ENCODE measurements at places on chromosomes 3 and 15. TPM values are rescaled to one million over a fixed set of nuclear protein-coding genes. Genes with fewer than 3 reads are reported as not detected.

C3orf52 gene
- 2.1 TPM for total RNA-seq

ADAMTS17 gene
- 7.3 TPM for total RNA-seq

WDR72 gene
- total RNA-seq, result not detected

DNASE1L3 gene
- total RNA-seq, result not detected

ERICH6 gene
- total RNA-seq, result 0.23 TPM

GOLGA8S gene
- 1.2 TPM for total RNA-seq

RHOV gene
- not detected for total RNA-seq

CMTM7 gene
- 49.0 TPM for total RNA-seq

GRCh38 chr3:40329071-40329470, 19.6 kb downstream of the EIF1B start:
- no peak for DNase-seq
- H3K36me3 ChIP-seq, result no peaks in the 10 kb centered on the region
- H3K27ac ChIP-seq, result no peak overlapping the region
- peaks cover 4% of the 10 kb centered on the region for H3K4me1 ChIP-seq

DNA sequence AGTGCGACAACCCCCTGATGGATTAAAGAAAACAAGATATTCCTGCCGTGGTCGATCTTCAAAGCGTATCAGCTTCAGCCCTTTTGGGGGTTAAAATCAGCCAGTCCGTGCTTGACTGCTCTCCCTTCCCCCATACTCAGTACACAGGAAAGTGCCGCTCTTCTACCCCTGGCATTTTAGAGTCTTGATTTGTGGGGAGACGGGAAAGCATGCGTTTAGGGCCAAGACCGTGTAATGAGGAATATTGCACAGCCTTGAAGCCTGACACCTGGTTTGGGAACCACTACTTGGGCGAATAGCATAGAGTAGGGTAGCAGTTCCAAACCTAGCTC, 540 bp upstream of the EDC3 start:
- no peak for DNase-seq
- peaks cover 29% of the 10 kb centered on the region for H3K4me1 ChIP-seq
- peak overlapping the region; percentile 100 for H3K4me3 ChIP-seq

DNA sequence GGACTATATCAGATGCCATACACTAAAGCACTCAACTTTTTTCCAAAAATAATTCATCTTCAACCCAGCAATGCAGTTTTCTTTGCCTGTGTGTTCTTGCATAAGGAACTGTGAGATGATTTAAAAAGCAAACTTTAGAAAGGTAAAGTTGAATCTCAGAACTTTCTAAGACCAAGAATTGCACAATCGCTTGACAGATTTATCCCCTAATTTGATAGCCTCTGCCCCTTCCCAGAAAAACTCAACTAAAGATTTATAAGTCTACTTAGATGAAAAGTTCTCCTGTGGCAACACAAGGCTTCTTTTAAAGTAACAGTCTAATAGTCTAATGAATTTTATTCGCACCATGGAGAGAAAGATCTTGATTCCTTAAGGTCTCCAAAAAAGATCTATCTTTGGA, 259.3 kb downstream of the MAGI1 start:
- H3K36me3 ChIP-seq, result no peaks in the 10 kb centered on the region
- H3K27ac ChIP-seq, result no peak overlapping the region
- no peaks in the 10 kb centered on the region for H3K4me1 ChIP-seq
- no peaks in the 10 kb centered on the region for H3K27me3 ChIP-seq
- H3K4me3 ChIP-seq, result no peak overlapping the region
- no peak for DNase-seq

DNA sequence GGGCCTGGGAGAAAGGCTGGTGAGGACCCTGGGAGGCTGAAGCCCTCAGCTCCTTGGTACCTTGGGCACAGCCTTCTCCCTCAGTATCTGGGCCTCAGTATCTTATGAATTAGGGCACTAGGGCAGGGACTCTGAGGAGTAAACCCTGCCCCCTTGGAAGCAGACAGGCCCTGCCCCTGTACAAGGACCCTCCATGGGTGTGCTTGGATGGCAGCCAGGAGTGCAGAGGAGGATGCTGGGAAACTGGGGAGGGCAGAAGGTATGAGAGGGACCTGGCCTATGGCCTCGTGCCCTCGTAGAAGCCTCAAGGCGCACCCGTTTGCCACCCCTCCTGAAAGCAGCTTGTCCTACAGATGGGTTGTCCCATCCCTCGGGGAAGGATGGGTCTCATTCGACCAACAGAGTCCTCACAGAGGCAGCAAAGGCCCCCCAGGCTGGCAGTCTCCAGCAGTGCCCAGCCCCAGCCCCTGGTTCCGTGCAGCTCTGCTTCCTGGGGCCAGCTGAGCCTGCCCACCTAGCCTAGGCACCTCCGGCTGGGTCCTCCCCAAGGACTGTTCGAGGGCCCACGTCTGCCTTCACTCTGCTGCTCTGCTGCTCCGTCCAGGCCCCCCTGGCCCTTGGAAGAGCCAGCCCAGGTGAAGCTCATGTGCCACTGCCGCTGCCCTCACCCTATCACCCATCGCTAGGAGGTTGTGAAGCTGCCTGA, 15.3 kb upstream of the SEMA3F start:
- H3K4me3 ChIP-seq, result no peak overlapping the region
- no peaks in the 10 kb centered on the region for H3K27me3 ChIP-seq
- DNase-seq, result no peak
- no peak overlapping the region for H3K27ac ChIP-seq
- no peaks in the 10 kb centered on the region for H3K36me3 ChIP-seq
- H3K4me1 ChIP-seq, result peaks cover 9% of the 10 kb centered on the region

DNA sequence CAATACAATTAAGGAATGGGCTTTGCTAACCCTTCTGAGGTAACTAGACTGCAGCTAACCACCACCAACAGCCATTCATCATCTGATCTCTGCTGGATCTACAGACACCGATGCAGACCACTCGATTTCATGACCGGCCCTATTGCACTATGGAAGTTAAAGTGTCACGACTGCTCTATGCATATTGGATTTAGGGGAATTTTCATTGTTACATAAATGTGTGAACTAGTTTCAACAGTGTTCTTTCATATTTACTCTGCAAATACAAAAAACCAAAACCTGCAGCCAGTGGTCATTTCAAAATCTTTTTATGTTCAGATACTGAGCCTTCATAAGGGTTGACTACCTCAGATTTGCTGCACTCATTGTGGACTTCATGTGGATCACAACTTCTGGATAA, 14.5 kb downstream of the CDV3 start:
- H3K27me3 ChIP-seq, result no peaks in the 10 kb centered on the region
- peaks cover 35% of the 10 kb centered on the region for H3K36me3 ChIP-seq
- H3K4me3 ChIP-seq, result no peak overlapping the region
- no peak overlapping the region for H3K27ac ChIP-seq
- no peak for DNase-seq

GRCh38 chr3:50890688-50891344, 216.1 kb downstream of the DOCK3 start:
- H3K27me3 ChIP-seq, result peaks cover 7% of the 10 kb centered on the region
- no peaks in the 10 kb centered on the region for H3K4me1 ChIP-seq
- peaks cover 2% of the 10 kb centered on the region for H3K36me3 ChIP-seq
- DNase-seq, result no peak

DNA sequence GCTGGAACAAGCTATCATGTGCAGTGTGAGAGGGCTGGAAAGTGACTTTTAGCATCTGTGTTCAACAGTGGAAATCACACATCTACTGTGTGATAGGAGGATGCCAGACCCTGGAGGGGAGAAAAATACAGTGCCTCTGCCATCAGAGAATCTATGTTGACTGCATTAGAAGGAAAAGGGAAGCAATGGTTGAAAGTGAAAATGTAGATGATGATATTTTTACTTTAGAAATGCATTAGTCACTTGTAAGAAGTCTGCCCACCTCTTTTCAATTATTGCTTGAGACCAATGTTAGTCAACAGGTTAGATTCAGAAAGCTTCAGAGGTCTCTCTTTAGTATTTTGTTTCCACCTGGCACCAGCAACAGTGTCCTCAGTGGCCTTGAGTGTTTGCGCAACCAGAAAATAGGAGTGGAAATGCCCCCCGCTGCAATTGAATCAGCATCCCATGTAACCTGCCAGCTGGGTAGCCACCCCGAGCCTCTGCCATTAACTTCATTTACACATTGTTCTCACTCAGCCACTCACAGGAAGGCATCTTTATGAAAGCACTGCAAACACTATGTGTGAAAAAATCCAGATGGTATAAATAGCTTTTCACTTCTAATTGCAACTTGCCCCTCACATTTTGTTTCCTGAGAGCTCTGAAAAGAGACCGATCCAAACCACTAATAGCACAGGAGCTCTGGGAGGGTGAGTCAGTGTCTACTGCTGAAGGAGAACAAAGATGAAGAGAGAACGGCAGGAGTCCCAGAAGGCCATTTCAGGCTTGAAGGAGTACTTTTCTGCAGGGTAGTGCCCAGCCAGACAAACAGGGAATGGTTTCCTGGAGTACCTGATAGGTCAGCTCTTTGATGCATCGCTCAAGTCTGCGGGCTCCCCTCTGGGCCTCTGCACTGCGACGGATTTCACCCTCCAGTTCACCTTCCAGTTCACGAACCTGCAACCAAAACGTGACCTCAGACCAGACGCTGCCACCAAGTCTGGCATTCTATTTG, 92.1 kb downstream of the HHLA2 start:
- no peak overlapping the region for H3K4me3 ChIP-seq
- H3K27ac ChIP-seq, result no peak overlapping the region
- peaks cover 22% of the 10 kb centered on the region for H3K4me1 ChIP-seq
- DNase-seq, result no peak
- peaks cover 3% of the 10 kb centered on the region for H3K27me3 ChIP-seq

DNA sequence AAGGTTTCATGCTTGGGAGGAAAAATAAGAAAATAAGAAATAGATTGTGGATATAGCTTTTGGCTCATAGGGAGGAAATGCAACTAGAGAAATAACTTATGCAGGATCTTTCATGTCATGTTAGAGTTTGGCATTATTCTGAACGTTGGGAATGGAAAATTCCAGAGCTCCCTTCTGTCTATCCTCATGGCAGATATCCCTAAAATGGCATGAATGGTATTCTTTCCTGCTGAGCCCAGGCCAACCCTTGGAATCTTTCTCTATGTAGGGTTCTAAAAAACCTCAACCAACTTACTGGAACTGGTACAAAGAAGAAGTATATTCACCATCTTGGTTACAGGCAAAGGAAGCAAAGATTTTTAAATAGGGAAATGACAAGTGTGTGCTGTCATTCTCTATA, 212.5 kb downstream of the CHST2 start:
- no peak overlapping the region for H3K4me3 ChIP-seq
- DNase-seq, result no peak
- peaks cover 1% of the 10 kb centered on the region for H3K36me3 ChIP-seq
- peaks cover 2% of the 10 kb centered on the region for H3K4me1 ChIP-seq
- H3K27me3 ChIP-seq, result no peaks in the 10 kb centered on the region

DNA sequence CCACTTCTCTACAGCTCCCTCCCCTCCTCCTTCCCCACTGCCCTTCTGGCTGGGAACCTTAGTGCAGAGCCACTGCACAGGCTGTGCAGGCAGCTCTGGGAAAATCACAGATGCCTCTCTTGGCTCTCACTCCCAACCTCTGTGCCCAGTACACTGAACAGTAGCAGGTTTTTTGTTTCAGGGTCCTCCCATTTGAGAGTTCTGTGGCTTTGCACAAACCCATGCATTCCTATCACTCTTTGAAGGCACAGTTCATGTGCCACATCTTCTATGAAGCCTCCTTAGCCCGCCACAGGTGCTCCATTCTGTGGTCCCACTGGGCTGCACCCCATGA, 103.9 kb downstream of the SNRK start:
- peak overlapping the region; percentile 45 for H3K4me3 ChIP-seq
- H3K27ac ChIP-seq, result peak overlapping the region; percentile 88
- H3K36me3 ChIP-seq, result peaks cover 8% of the 10 kb centered on the region
- DNase-seq, result no peak
- peaks cover 30% of the 10 kb centered on the region for H3K4me1 ChIP-seq

GRCh38 chr3:11624161-11624560, 19.6 kb downstream of the VGLL4 start:
- H3K27me3 ChIP-seq, result no peaks in the 10 kb centered on the region
- peak overlapping the region; percentile 78 for H3K27ac ChIP-seq
- H3K36me3 ChIP-seq, result peaks cover 25% of the 10 kb centered on the region
- H3K4me3 ChIP-seq, result peak overlapping the region; percentile 69

DNA sequence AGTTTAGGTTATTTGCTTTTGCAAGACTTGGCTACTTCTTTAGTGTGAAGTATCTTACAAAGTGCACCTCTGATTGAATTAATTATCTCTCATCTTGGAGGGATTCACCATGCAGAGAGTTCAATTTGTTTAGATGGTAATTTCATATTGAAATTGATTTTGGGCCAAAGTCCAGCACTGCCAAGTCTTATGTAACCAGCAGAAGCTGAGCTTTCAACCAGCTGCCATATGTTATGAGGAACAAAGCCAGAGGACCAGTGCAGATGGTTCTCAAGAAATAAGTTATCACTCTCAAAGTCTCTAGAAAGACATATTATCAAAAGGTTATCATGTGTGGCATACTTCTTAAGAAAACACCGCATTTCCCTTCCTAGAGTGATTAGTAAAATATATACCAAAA, 29.0 kb downstream of the ABHD6 start:
- H3K4me1 ChIP-seq, result no peaks in the 10 kb centered on the region
- no peak for DNase-seq

DNA sequence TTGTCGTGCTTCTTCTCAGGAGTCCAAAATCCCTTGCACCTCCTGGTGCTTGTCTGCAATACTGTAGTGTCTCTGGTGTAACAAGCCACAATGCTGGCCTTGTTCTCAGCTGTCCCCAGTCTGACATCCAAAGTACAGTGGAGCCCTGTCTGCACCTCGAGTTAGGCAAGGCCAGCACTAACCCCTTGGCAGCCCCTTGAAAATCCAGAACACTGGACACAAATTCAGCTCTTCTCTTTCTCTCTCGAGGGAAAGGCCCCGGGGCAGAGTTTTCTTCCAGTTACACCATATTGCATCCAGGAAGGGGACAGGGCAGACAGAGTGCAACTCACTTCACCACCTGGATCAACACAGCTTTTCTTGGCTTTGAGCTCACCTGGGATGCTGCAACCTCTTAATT, 91.3 kb upstream of the ATP10A start:
- no peaks in the 10 kb centered on the region for H3K27me3 ChIP-seq
- H3K4me3 ChIP-seq, result no peak overlapping the region
- DNase-seq, result no peak
- H3K4me1 ChIP-seq, result no peaks in the 10 kb centered on the region
- H3K27ac ChIP-seq, result no peak overlapping the region

- H3K4me1 ChIP-seq, result no peaks in the 10 kb centered on the region
- H3K27me3 ChIP-seq, result no peaks in the 10 kb centered on the region
- H3K27ac ChIP-seq, result no peak overlapping the region
- DNase-seq, result no peak
- H3K36me3 ChIP-seq, result peaks cover 2% of the 10 kb centered on the region
These were observed 138.3 kb upstream of the UBP1 start for GRCh38 chr3:33578325-33579177.

- peaks cover 2% of the 10 kb centered on the region for H3K4me1 ChIP-seq
- H3K4me3 ChIP-seq, result no peak overlapping the region
- no peak for DNase-seq
- H3K27me3 ChIP-seq, result peaks cover 11% of the 10 kb centered on the region
- no peaks in the 10 kb centered on the region for H3K36me3 ChIP-seq
These were observed 14.4 kb upstream of the GNAI2 start for GRCh38 chr3:50221411-50222168.

DNA sequence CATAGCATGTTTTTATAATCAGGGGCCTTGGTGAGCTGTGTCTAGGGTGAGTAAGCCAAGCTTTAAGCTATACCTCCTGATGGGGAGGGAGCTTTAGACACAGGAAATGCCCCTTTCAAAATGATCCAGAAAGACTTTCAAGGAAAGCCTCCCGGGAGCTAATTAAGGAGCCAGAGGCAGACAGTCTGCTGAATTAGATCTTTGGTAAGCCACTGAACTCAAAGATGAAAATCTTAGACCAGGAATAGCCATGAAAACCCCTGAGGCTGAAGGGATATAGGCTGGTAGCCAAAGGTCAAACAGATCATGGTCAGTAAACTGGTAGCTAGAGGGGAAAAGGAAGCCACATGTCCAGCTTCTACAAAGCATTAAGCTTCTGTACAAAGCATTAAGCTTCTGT, 42.7 kb upstream of the GAP43 start:
- H3K27ac ChIP-seq, result no peak overlapping the region
- H3K4me1 ChIP-seq, result no peaks in the 10 kb centered on the region
- no peak overlapping the region for H3K4me3 ChIP-seq
- no peak for DNase-seq
- H3K36me3 ChIP-seq, result no peaks in the 10 kb centered on the region
- H3K27me3 ChIP-seq, result peaks cover 9% of the 10 kb centered on the region
